ENCODE measurements at places on chromosomes 2 and 18.

DNA sequence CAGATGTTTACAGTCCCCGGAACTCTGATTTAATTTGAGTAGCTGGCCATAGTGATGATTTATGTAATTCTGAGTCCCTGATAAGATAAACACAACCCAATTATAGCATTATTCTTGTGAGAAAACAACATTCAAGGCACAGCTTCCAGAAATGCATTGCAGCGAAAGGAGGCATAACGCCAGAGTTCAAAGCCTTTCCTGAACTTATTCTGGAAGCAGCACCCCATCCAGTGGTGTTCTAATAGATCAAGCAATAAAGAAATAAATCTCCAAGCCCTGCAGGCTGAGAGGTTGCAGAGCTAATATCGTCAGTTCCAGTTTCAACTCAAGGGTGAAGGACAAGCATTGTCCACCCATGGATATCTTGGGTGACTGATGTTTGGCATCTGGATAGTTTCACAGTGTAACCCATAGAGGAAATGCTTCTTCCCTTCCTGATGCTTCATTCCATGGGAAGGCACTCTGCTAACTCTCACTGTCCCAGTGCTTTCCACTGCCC is 18.8 kb downstream of the CDH2 start:
- no peak for DNase-seq

GRCh38 chr2:172288603-172289002 is 138.8 kb upstream of the ITGA6 start:
- DNase-seq = peak; percentile 7

- DNase-seq = no peak
These were observed 192.8 kb downstream of the AGPS start for GRCh38 chr2:177585234-177585863.

GRCh38 chr2:209830722-209831465 is 59.3 kb downstream of the UNC80 start:
- DNase-seq = no peak

DNA sequence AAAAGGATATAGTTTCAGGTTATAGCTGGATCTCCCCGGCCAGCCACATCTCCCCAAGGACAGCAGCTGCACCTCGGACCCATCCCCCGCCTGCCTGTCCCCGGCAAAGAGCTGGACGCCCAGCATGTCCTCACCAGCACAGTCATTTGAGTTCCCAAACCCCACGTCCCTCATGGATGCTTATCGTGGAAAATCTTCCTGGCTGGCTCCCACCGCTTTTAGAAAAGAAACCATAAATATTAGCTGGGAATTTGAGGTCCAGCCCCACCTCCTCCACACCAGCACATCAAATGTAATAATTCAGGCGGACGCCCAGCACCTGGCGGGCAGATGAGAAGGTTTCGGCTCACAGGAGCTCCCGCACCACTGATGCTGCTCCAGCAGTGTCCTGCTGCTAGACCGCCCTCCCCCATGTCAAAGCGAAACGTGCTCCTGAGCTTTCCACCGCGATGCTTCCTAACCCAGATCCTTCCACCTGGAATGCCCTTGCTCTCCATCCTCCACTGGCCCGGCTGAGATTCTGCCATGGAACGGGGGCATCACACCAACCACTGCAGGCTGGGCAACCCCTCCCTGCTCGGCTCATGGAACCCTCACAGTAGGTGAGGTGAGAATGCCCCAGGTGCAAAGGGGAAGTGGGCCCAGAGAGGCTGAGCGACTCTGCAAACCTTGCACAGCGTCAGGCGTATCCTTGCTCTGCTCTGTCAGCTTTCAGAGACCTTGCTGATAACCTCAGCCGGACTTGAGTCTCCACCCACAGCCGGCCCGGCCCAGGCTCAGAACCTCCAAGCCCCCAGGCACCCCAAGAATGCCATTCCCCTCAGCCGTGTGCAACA is 71.5 kb upstream of the GPC1 start:
- DNase-seq = no peak

DNA sequence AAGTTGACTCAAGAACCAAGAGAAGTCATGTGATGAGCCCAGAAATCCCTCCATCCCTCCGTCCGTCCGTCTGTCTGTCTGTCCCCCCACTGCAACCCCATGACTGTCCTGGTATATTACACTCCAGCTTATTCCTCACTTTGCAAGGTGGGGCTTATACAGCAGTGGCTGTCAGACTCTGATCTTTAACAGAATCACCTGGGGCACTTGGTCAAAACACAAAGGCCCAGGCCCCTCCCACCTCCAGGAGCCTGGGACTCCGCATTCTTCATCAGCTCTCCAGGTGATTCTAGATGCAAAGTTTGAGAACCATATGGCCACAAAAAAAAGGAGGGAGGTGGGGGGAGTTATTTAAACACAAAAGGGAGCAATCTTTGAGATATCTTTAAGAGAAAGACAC is 61.4 kb downstream of the MYO5B start:
- DNase-seq = no peak

DNA sequence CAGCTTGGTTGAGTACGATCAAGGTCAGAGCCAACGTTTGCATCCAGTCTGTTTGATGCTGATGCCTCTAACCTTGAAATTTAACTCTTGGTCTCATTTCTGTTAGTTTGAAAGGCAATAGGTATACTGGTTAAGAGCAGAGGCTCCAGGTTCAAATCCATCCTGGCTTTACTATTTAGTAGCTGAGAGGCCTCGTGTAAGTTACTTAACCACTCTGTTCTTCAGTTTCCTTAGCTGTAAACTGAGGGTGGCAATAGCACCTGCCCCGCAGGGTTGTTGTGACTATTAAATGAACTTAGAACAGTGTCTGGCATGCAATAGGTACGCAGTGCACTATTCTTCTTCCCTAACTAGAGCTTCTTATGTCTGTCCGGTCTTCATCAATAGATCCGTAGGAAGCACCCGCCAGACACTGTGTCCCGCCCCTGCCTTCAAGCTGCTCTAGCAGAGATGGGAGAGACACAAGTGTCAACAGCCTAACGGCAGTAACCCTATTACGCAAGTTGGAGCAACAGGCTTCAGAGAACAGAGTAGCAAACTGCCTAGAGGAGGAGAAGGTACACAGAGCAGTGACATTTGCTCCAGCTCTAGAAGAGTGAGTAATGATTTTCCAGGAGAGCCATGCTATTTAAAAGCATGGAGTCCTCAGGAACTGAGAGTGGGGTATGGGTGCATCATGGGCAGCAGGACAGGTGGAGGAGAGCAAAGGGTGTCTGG is 62.7 kb upstream of the ST3GAL5 start:
- no peak for DNase-seq

- DNase-seq = no peak
These were observed 586.7 kb downstream of the CCDC85A start for GRCh38 chr2:56770490-56770889.

- DNase-seq = no peak
These were observed 284.1 kb downstream of the PHLPP1 start for GRCh38 chr18:62999392-62999791.

DNA sequence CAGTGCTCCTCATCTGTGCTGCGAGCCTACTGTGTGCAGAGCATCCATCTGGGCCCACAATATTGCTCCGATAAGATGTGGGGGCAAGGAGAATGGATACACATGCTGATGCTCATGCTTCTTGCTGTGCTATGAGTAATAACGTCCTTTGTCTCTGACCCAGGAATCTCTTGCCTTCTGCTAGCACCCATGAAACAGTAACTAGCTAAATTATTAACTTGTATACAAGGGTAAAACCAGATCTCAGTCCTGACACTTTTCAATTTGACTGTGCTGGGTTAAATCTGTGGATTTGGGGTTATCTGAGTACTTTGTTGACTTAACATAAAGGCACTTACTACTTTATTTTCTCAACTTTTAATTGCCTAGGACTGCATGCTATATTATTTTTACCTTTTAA is 357.6 kb downstream of the SLC4A3 start:
- DNase-seq = no peak

DNA sequence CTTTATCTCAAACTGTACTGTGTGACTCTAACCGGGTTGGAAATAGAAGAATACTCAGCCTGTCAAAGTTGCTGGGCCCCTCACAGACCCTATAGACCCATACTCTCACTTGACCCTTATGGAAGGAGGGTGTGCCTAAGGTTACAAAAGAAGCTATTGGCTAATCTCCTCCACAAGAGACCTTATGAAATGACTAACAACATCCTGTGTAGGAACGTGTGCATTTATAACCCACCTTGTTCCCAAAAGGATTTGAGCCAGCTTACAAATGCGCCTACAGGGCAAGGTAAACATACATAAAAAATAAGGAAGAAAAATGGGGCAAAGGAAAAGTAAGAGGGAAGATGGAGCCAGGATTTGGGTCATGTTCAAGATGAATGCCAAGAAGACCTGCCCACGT is 225.4 kb upstream of the SMAD2 start:
- DNase-seq = no peak

GRCh38 chr2:5666798-5667197 is 25.4 kb upstream of the SOX11 start:
- no peak for DNase-seq

DNA sequence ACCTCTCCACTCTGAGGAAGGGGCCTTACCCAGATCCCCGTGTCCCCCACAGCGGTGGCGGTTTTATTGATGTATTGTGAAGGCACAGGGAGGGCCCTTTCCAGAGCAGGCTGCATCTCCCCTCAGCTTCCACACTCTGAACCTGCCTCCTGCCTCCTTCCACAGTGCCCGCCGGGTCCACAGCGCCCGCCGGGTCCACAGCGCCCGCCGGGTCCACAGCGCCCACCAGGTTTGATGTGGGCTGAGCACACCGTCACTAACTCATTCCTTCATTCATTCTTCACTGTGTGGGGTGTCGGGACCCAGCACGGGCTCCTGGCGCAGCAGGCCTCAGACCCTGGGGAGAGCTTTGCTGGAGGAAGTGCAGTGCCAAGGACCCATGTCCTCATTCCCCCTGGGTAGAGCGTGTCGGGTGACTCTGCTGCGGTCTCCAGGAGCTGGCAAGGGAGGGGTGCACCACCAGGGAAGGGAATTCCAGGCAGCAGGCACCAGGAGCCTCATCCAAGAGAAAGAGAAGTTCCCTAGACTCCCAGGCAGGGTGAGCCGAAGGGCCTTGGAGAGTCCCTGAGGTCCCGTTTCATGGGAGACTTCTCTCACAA is 57.1 kb downstream of the HPCAL1 start:
- no peak for DNase-seq

DNA sequence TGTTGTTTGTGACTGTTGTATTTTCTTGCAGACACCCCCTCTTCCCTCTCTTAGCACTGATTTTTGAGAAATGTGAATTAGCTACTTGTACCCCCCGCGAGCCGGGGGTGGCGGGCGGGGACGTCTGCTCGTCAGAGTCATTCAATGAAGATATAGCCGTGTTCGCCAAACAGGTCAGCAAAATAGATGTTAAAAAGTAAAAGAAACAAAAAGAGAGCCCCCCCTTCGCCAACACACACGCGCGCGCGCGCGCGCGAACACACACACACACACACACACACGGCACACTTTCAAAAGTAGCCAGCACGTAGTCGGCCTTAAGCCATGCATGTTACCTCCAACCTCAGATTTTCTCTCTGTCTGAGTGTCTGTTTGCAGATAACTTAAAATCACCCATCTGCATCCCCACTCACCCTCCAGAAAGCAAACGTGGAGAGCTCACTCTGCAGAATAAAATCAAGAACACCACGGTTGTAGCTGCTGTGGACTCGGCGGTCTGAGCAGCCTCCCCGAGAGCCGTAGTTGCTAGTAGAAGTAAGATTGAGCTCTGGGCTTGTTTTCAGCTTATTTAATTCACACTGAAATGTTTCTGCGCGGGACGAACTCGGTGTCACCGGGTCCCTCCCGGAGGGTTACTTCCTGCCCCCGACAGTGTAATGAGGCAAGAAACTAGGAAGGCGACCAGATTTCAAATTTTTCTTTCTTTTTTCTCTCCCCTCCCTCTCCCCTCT is 5.1 kb downstream of the MEIS1 start:
- no peak for DNase-seq

DNA sequence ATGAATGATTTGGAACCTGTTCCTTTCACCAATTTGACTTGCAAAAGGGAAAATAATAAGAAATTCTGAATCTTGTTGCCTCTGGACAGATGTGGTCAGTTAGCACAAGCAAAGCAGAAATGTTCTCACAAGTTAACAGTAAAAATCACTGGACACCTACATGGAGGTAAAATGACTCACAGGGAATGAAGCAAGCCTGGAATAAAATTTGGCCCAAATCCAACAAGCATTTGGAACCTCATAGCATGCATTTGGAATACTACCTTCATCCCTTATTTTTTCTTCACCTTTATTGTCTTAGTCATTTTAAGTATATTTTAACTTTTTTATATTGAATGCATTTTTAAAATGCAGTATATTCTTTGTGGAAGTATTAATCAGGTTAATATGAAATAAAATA is 602.9 kb downstream of the ARHGAP15 start:
- no peak for DNase-seq

DNA sequence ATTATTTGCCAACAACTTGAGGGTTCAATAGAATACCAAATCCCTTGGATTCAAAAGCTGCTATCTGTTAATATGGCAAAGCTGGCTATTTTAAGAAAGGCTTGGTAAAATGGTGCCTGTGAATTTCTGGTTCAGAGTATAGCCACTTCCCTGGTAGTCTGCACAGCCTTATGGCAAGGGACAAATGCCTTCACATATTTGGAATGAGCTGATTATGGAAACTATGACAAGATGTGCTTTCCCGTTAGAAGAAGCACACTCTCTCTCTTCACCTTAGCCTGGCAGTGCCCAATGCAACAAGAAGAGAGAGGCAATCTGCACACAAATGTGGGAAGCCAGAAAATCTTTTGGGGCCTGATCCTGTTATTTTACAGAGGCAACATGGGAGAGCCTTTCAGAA is 47.5 kb upstream of the MAP3K20 start:
- no peak for DNase-seq

GRCh38 chr2:166419616-166419934 is 43.8 kb upstream of the SCN9A start:
- no peak for DNase-seq

DNA sequence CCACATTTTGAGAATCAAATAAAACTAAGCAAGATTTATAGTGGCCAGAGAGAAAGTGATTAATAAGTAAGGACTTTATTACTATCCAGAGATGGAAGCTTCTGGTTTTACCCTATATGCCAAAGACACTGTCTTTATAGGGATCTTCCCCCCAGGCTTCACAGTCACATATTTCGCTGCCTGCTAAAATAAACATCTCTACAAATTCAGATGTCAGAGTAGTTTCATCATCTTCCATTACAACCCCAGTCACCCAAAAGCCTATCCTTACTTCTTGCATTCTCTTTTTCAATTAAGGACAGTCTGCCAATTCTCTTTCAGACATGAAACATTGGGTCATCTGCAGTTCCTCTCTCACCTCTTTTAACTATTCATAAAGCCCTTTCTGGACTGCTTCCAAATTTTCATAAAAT is 28.3 kb downstream of the CREB1 start:
- no peak for DNase-seq

- no peak for DNase-seq
These were observed 61.1 kb downstream of the ASB1 start for GRCh38 chr2:238487652-238488346.

DNA sequence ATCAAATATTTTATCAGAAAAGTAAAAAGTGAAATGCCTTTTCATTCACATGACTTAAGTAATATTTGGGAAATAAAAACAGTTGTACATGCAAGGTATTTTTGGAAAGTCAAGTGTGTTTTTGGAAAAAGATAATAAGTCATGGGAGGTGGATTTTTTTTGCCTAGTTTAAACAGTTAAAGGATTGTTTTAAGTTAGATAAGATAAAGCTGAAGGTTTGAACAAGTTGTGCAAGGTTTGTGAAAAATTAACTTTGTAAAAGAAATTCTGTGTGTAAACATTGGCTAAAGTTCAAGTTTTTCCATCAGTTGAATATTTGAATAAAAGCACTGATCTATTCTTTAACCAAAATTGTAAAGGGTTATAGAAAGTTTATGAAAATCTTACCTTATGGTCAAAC is 207.9 kb upstream of the RGPD4 start:
- no peak for DNase-seq

GRCh38 chr2:112958428-112959108 is 19.2 kb upstream of the IL36G start:
- DNase-seq = peak; percentile 32

GRCh38 chr2:47177043-47177565 is 22.0 kb upstream of the STPG4 start:
- DNase-seq = no peak
